ENCODE measurements at places on chromosomes 7 and 10.

DNA sequence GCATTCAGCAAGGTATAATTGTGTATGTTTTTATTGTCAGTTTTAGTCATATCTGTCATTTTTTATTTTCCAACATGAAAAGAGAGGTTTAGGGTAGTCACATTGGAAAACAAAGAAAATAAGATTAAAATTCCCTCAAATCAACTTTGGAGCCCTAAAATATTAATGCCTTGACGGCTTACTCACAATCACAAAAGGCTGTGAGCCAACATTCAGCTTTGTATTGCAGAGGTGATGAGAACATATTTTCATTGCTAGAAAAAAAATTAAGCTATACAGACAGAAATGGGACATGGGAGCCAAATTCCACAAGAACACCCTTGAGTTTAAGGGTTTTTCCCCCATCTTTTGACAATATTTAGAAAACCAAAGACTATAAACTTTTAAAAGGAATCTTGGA lies 30.2 kb downstream of the CALD1 start:
- peak; percentile 31 for DNase-seq

DNA sequence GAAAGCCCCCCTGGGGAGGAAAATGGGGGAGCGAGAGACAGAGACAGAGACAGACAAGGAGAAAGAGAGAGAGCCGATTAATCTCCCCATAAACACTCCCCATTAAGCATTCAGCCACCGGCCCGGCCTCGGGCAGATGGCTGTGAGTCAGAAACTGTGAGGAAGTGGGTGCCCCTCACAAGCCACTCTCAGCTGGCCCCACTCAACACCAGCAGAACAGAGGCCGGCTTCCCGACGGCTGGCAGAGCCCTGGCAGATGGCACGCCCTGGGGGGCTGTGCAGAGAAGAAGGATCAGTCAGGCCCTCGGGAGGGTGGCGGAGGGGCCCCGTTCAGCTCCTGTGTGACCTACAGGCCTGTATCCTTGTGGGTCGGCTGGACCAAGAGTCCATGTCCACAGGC lies 41.2 kb downstream of the CAMK2B start:
- no peak for DNase-seq

DNA sequence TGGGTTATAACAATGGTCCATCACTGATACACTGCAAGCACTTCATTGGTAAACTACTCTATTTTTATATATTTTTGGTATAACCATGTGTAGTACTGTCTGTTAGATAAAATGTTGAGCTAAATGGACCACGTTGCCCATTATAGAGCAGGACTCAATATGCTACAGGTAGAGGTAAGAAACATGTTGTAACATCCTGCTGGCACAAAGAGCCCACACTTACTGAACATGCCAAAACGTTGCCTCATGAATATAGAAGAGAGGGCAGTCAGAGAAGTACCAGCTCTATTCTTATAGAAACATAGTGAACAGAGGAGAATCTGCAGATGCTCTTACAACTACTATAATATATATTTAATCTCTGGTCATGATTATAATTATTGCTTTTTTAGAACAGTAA lies 18.4 kb upstream of the MET start:
- no peak for DNase-seq

DNA sequence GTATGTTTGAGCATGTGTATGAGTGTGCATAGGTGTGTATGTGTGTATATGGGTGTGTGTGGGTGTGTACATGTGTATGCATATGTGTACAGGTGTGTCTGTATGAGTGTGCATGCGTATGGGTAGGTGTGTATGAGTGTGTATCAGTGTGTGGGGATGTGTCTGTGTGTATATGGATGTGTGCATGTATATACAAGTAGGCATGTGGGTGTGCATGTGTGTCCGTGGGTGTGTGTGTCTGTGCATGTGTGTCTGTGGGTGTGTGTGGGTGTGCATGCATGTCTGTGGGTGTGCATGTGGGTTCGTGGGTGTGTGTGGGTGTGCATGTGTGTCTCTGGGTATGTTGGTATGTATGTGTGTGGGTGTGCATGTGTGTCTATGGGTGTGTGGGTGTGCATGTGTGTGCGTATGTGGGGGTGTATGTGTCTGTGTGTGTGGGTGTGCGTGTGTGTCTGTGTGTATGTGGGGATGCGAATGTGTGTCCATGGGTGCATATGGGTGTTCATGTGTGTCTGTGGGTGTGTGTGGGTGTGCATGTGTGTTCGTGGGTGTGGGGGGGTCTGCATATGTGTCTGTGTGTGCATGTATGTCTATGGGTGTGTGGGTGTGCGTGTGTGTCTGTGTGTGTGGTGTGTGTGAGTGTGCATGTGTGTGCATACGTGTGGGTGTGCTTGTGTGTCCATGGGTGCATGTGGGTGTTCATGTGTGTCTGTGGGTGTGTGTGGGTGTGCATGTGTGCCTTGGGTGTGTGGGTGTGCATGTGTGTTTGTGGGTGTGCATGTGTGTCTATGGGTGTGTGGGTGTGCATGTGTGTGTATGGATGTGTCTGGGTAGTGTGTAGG lies 20.6 kb downstream of the EMX2 start:
- DNase-seq, result no peak

GRCh38 chr7:1645476-1645875 lies 24.6 kb upstream of the ELFN1 start:
- no peak for DNase-seq

GRCh38 chr10:84087202-84087601 lies 52.1 kb upstream of the GHITM start:
- no peak for DNase-seq

DNA sequence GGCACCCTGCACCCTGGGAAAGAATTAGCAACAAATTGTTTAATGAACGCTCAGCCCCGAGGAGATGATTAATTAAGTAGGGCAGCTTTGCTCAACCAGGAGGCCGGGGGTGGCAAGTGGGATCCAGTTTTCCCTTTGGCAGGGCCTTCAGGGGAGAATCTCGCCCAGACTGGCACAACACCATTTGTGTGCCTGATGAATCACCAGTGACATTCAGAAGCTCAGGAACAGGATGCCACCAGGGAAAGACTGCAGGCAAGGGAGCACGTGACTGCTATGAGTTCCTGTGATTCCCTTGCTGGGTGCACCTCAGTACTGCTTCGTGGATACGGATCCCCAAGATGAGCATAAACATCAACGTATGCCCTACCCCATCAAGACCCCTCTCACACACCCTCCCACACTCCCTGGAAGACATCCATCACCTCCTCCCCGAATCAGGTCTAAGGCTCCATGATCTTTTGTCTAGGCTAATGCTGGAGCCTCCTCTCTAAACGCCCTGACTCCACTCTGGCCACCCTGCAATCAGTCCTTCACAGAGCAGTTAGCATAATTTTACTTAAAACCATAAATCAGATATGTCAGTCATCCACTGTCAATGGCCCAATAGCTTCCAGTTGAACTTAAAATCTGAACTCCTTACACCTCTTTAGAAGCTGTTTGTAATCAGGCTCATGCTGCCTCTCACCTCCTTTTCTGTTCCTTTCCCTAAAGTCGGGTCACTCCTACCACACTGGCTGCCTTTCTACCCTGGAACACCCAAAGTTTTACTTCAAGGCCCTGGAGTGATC lies 109.2 kb upstream of the AGK start:
- no peak for DNase-seq

- DNase-seq, result no peak
These were observed 39.8 kb downstream of the WAPL start for GRCh38 chr10:86481761-86482160.

DNA sequence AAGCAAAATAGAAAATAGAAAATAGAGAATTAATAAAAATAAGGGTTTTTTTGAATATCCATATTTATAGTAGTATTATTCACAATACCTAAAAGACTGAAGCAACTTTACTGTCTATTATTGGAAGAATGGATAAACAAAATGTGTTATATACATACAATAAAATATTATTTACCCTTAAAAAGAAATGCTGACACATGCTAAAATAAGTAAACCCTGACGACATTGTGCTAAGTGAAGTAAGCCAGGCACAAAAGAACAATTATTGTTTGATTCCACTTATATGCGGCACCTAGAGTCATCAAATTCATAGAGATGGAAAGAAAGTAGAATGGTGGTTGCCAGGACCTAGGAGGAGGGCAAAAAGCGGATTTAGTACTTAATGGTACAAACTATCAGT lies 39.0 kb downstream of the LRRC17 start:
- no peak for DNase-seq
